Stimulated activated CD4-positive, alpha-beta T cell treated with anti-CD3 and anti-CD28 coated beads, Interleukin-1b, Interleukin-23, amount 100 ng/mL, for 4 hours (primary cell): ENCODE measurements at places on chromosomes 3 and 15.

DNA sequence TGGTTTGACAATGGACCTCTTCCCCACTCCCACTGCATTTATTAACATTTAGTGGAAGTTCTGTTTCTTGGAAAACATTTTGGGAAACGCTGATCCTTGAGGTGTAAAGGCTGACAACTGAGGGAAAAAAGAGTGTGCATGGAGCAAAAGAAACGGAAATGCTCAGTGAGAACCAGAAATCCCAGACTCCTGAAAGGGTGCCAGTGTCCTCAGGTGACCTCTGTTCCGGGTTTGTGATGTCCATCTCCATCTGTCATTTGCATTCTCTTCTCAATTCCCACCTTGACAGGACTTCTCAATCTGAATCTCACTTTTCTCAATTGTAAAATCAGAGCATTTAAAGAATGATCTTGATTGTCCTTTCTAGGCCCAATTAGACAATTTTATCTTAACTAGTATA, 71.1 kb upstream of the FAM3D start:
- no peak for DNase-seq

GRCh38 chr3:153260681-153261080, 98.7 kb downstream of the RAP2B start:
- no peak for DNase-seq

DNA sequence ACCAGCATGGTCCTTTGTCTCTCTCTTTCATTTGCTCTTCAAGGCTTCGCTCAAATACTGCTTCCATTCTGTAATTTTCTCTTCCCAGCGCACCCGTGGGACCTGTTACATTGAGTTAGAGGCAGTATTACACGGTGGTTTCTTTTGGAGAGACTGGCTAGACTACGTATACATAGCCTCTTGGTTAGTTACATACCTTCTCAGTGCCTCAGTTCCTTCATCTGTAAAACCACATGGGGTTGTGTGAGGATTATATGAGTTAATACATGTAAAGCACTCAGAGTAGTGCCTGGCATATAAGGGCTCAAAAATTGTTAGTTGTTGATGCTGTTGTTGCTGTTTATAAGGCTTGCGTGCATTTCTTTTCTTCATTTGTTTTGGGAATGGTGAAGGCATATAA, 33.8 kb downstream of the UBE2E2 start:
- DNase-seq = no peak

DNA sequence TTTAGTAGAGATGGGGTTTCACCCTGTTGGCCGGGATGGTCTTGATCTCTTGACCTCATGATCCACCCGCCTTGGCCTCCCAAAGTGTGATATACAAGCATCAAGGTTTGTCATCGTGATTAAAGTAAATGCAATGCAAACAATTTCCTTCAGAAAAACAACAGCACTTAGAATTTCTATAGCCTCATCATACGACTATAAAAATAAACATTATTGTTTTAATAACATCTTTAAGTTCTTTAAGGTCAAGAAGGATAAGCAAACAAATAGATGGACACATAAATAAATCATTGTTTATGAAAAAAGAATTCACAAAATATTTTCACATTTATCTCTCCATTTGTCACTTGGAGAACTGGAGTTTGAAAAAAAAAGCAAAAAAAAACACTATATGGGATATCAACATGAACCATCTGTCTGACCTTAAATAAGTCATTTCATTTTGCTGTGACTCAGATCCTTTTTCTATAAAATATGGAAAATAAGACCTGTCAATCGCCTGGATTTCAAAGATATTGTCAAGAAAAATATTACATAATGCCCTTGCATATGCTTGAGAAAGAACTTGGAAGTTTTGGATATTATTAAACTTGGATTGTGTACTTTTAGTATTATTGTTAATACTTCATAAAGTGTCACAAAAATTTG, 642.0 kb upstream of the KCNMB2 start:
- no peak for DNase-seq

- DNase-seq = no peak
Measured at GRCh38 chr15:33742800-33743199, 225.5 kb upstream of the CHRM5 start.

GRCh38 chr15:69760890-69761568, 308.4 kb downstream of the RPLP1 start:
- DNase-seq = peak; percentile 71
